Articular chondrocyte of knee joint (primary cell): ENCODE measurements at places on chromosomes 7 and 10. TPM values are rescaled to one million over a fixed set of nuclear protein-coding genes. Genes with fewer than 3 reads are reported as not detected.

The SFRP4 gene
- total RNA-seq = 18.7 and 59.5 TPM in 2 replicates

The TAF3 gene
- total RNA-seq = 3.0 and 3.2 TPM in 2 replicates

The TCAF2 gene
- total RNA-seq = 7.0 and 8.2 TPM in 2 replicates

The TFEC gene
- 0.32 TPM in 1 of 2 replicates, not detected in the other for total RNA-seq

The SLC39A12 gene
- total RNA-seq = under 0.01 TPM in 1 of 2 replicates, not detected in the other

The HOXA6 gene
- 8.3 and 8.8 TPM in 2 replicates for total RNA-seq

The VAX1 gene
- total RNA-seq = not detected in 2 replicates

The ARHGAP19 gene
- total RNA-seq = 3.7 and 4.3 TPM in 2 replicates

The ARHGEF35 gene
- 5.3 and 7.1 TPM in 2 replicates for total RNA-seq

The FGFBP3 gene
- total RNA-seq = 0.32 and 0.91 TPM in 2 replicates

The LOXL4 gene
- total RNA-seq = 13.7 and 32.8 TPM in 2 replicates
